Sciatic nerve (tissue), 2 donors: ENCODE measurements at places on chromosomes 4 and X. TPM values are rescaled to one million over a fixed set of nuclear protein-coding genes. Genes with fewer than 3 reads are reported as not detected.

GRCh38 chr4:77151241-77151640 is 5.8 kb upstream of the CCNG2 start:
- DNase-seq: no peak

GRCh38 chr4:25028851-25029250 is 1.9 kb downstream of the LGI2 start:
- no peak for DNase-seq

- DNase-seq: no peak
Observed at GRCh38 chrX:126733874-126734273, 85.7 kb upstream of the PRR32 start.

DNA sequence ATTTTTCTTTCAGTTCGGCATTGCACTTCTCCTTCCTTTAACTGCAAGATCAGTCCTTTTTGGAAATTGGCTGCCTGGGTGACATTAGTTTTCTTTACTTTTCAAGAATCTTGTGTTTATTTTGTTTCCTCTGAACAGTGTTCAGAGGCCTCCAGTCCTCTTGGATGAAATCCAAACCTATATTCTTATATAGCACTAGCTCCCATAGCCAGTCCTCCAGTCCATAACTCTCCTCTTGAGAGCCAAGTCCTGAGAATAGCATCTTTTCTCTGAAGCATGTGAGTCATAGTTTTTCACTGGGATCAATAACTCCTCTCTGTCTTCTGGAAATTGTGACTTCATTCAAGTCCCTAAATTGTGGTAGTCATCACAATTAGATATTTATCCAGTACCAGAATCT is 357.5 kb downstream of the RAPGEF2 start:
- DNase-seq: no peak

- DNase-seq: no peak
Observed at GRCh38 chr4:168045354-168045753, 47.0 kb upstream of the ANXA10 start.

DNA sequence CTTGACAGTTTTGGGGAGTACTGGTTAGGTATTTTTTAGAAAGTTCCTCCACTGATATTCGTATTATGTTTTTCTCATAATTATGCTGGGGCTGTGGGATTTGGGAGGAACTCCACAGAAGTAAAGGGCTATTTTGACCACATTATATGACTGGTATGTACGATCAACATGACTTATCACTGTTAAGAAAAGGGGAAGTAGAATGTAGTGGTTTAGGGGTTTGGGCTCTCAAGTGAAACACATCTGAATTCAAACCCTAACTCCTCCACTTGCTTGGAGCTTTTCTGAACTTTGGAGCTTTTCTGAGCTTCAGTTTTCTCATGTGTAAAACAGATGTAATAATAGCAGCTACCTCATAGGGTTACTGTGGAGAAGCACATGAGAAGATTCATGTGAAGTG is 96.4 kb upstream of the C1GALT1C1 start:
- no peak for DNase-seq

- DNase-seq: no peak
Observed at GRCh38 chr4:153497091-153497531, 31.0 kb downstream of the TMEM131L start.

GRCh38 chr4:179625406-179625805 is 2183.2 kb upstream of the AGA start:
- DNase-seq: no peak

GRCh38 chr4:64781737-64782326 is 372.6 kb upstream of the TECRL start:
- no peak for DNase-seq

DNA sequence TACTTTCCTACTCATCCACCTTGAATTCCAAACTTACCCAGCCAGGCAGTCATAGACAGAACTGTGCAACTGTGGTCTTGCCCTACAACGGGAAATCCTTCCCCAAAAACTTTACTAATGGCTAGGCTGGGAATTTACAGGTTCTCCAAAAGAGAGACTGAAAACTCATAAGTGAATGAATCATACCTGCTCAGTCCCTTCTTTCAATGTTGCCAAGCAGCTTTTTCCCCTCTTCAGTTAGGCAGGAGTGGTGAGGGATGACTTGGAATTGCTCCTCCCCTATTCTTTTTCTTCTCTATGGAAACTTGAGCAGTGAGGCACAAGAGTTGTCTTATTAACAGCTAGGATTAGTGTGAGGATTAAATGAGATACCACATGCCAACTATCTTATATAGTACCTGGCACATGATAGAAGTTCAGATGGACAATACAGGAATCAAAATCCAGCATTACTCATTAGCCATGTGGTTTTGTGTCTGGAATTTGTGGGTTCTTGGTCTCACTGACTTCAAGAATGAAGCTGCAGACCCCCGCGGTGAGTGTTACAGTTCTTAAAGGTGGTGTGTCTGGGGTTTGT is 105.9 kb downstream of the TEX13A start:
- DNase-seq: no peak

- peak; percentile 58 for DNase-seq
Observed at GRCh38 chr4:68490826-68491457, 43.7 kb downstream of the TMPRSS11E start.

- DNase-seq: no peak
Observed at GRCh38 chrX:136214551-136214950, 36.6 kb downstream of the MAP7D3 start.

GRCh38 chr4:113469926-113470325 is 291.6 kb downstream of the CAMK2D start:
- DNase-seq: no peak

GRCh38 chrX:95893636-95894035 is 791.0 kb upstream of the DIAPH2 start:
- DNase-seq: no peak

DNA sequence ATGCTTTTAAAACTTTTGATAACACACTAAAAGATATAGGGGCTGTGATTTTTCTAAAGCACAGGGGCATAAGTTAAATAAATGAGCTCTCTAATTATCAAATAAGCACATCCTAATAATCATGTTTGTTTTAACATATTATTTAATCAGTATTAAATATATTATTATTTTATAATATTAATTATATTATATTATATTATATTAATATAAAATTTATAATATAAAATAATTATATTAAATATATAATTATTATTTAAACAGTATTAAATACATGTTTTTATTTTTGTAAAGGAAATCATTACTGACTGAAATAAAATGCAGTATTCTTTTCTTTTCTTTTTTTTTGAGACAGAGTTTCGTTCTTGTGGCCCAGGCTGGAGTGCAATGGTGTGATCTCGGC is 136.5 kb downstream of the IL15 start:
- DNase-seq: no peak

GRCh38 chrX:10157032-10157341 is 212 bp downstream of the CLCN4 start:
- no peak for DNase-seq

GRCh38 chrX:77426811-77427210 is 20.4 kb upstream of the FGF16 start:
- no peak for DNase-seq

- DNase-seq: no peak
Observed at GRCh38 chrX:21255032-21255618, 119.1 kb upstream of the CNKSR2 start.

GRCh38 chr4:48271626-48272025 is 2.0 kb upstream of the TEC start:
- DNase-seq: no peak

GRCh38 chr4:181792641-181793040 is 450.6 kb upstream of the TENM3 start:
- no peak for DNase-seq

- DNase-seq: no peak
Observed at GRCh38 chrX:17848545-17849265, 12.4 kb downstream of the RAI2 start.

DNA sequence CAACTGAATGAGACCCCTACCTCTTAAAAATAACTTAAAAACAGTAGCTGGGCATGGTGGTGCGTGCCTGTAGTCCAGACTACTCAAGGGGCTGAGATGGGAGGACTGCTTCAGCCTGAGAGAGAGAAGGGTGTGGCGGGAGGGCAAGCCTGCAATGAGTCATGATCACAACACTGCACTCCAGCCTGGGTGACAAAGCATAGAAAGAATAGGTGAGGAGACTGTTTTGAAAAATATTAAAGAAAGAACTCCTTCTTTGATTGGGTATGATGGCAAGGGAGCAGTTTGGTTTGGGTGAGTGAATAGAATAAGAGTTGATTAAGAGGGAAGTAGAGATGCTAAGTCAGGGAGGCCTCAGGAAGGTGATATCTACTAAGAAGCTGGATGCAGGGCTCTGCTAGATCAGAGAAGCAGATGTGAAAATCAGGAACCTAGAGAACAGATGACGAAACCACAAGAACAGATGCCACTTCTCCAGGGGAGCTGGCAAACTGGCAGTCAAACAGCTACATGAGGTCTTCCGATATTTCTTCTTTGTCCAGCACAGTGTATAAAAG is 318.6 kb downstream of the OPHN1 start:
- no peak for DNase-seq

- DNase-seq: no peak
Observed at GRCh38 chrX:105017641-105018040, 202.9 kb downstream of the TEX13A start.

GRCh38 chr4:10115797-10116568 is 616 bp downstream of the WDR1 start:
- peak; percentile 76 for DNase-seq

GRCh38 chr4:105741548-105741947 is 33.0 kb downstream of the GSTCD start:
- DNase-seq: no peak

The CD38 gene
- 3.4 TPM for total RNA-seq

The PABPC5 gene
- total RNA-seq: 4.3 TPM

The TMEM31 gene
- total RNA-seq: 1.4 TPM

The ITIH6 gene
- total RNA-seq: not detected

The DDIT4L gene
- total RNA-seq: 11.5 TPM

The SERTM2 gene
- total RNA-seq: 0.76 TPM

The BTK gene
- total RNA-seq: 9.7 TPM

The DCAF12L2 gene
- total RNA-seq: 0.22 TPM
